Right atrium auricular region (tissue), 2 donors: ENCODE measurements at places on chromosomes 4 and X. TPM values are rescaled to one million over a fixed set of nuclear protein-coding genes. Genes with fewer than 3 reads are reported as not detected.

GRCh38 chr4:24666316-24666715, 82.0 kb upstream of the DHX15 start:
- no peak for DNase-seq
- no peaks in the 10 kb centered on the region for H3K4me1 ChIP-seq
- H3K4me3 ChIP-seq, result no peak overlapping the region
- no peak overlapping the region for H3K27ac ChIP-seq
- no peaks in the 10 kb centered on the region for H3K36me3 ChIP-seq

DNA sequence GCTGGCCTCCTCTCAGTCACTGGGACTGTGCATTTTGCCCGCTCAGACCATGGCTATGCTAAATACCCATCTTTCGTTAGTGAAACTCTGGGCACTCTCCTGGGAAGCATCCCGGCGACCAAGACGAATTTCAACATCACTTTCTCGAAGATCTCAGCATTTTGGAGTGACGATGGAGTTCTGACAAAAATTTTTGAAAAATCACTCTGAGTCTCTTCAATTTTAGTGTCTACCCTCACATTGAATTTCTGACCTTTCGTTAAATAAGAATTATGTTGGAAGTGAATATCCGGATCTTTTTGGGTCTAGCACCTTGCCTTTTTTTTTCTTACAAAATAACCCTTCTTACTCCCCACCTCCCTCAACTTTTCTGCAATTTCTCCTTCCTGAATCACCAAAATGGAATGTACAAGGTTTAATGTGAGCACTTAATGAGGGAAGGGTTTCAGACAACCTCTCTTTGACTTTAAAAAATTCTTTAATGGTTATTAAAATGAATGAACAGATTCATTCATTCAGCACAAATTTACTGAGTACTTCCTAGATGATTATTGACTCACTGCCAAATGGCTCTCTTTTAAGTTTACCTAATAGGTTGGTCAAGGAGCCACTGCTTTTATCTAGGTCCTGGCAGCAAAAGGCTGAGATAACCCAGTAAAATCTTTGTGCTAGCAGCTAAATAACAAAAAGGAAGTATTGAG, 746 bp upstream of the AADAT start:
- no peaks in the 10 kb centered on the region for H3K27me3 ChIP-seq
- H3K4me3 ChIP-seq, result peak overlapping the region; percentile 55
- H3K4me1 ChIP-seq, result no peaks in the 10 kb centered on the region
- no peak overlapping the region for H3K27ac ChIP-seq
- DNase-seq, result no peak
- H3K36me3 ChIP-seq, result no peaks in the 10 kb centered on the region

- H3K27me3 ChIP-seq, result no peaks in the 10 kb centered on the region
- H3K27ac ChIP-seq, result no peak overlapping the region
- no peak overlapping the region for H3K4me3 ChIP-seq
- H3K4me1 ChIP-seq, result no peaks in the 10 kb centered on the region
- no peaks in the 10 kb centered on the region for H3K36me3 ChIP-seq
These were observed 154.2 kb downstream of the AMELX start for GRCh38 chrX:11447418-11447817.

F8A2 gene
- not detected for total RNA-seq

CCKAR gene
- not detected for total RNA-seq

DNA sequence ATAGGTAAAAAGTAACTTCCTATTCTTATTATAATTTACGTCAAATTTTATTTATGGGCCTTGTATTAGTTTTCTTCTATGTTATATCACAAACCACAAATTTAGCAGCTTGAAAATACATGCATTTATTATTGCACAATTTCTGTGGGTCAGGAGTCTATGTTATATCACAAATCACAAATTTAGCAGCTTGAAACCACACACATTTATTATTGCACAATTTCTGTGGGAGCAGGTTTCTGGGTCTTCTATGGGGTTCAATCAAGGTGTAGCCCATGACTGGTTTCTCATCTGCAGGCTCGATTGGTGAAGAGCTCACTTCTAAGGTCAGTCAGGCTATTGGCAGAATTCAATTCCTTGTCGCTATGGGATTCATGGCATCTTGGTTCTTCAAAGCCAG, 332.7 kb upstream of the HAND2 start:
- H3K27ac ChIP-seq, result no peak overlapping the region
- no peak overlapping the region for H3K4me3 ChIP-seq
- H3K36me3 ChIP-seq, result no peaks in the 10 kb centered on the region
- no peaks in the 10 kb centered on the region for H3K4me1 ChIP-seq

- H3K27ac ChIP-seq, result no peak overlapping the region
- H3K36me3 ChIP-seq, result no peaks in the 10 kb centered on the region
- H3K4me1 ChIP-seq, result no peaks in the 10 kb centered on the region
These were observed 1.5 kb upstream of the DIPK2B start for GRCh38 chrX:45202171-45202570.

RS1 gene
- not detected for total RNA-seq

LRP2BP gene
- total RNA-seq, result 1.3 TPM

- H3K27ac ChIP-seq, result no peak overlapping the region
- DNase-seq, result no peak
- H3K27me3 ChIP-seq, result no peaks in the 10 kb centered on the region
- H3K4me3 ChIP-seq, result no peak overlapping the region
These were observed 45.1 kb upstream of the HSD17B10 start for GRCh38 chrX:53479301-53479700.

DNA sequence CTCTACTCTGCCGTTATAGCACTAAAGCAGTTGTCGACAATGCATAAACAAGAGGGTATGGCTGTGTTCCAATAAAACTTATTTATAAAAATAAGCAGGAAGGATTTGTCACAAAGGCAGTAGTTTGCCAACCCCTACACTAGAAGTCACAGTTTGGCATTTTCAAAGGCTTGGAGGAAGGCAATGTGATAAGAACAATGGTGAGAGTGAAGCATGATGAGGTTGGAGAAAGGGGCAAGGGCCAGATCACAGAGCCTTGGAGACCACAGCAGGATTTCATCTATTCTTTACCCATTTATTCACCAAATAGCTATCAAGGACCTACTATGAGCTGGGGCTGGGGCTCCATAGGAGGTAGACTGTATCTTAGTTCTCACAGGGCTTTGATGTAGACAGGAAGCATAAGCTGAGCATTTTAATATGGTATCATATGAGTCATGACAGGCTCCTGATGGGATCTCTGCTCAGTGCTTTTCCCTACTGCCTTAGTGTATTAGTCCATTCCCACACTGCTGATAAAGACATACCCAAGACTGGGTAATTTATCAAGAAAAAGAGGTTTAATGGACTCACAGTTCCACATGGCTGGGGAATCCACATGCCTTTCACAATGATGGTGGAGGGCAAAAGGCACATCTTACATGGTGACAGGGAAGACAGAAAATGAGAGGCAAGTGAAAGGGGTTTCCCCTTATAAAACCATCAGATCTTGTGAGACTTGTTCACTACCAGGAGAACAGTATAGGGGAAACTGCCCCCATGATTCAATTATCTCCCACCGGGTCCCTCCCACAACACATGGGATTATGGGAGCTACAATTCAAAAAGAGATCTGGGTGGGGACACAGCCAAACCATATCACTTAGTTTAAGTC, 58.9 kb downstream of the PPM1K start:
- no peak for DNase-seq
- no peaks in the 10 kb centered on the region for H3K4me1 ChIP-seq
- H3K27me3 ChIP-seq, result no peaks in the 10 kb centered on the region
- H3K27ac ChIP-seq, result no peak overlapping the region
- no peaks in the 10 kb centered on the region for H3K36me3 ChIP-seq
- no peak overlapping the region for H3K4me3 ChIP-seq

MMRN1 gene
- 6.9 TPM for total RNA-seq

GRCh38 chrX:131136776-131137175, 78.6 kb downstream of the ARHGAP36 start:
- no peaks in the 10 kb centered on the region for H3K27me3 ChIP-seq
- DNase-seq, result no peak
- no peak overlapping the region for H3K4me3 ChIP-seq
- H3K27ac ChIP-seq, result no peak overlapping the region
- no peaks in the 10 kb centered on the region for H3K4me1 ChIP-seq

DNA sequence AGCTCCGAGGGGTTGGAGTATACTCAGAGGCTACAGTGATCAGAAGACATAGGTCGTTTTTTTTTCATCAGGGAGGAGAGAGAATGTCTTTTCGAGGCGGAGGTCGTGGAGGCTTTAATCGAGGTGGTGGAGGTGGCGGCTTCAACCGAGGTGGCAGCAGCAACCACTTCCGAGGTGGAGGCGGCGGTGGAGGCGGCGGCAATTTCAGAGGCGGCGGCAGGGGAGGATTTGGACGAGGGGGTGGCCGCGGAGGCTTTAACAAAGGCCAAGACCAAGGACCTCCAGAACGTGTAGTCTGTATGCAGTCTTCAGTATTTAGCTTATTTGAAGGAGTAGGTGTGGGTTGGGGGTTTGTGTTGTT, 500 bp downstream of the GAR1 start:
- no peak for DNase-seq
- peak overlapping the region; percentile 84 for H3K27ac ChIP-seq
- peaks cover 13% of the 10 kb centered on the region for H3K36me3 ChIP-seq
- H3K4me1 ChIP-seq, result peaks cover 14% of the 10 kb centered on the region

DNA sequence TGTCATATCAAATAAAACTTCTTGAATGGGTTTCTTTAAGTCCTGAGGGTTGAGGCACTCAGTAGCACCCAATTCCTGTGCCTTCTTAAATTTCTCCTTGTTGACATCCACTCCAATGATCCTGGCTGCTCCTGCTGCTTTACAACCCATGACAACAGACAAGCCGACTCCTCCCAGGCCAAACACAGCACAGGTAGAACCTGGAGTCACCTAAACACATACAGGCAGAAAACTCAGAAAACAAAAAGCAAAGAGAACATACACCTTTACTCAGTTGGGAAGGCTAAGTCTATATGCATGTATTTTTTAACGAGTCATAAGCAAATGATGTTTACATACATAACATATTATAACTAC, 10.3 kb downstream of the ADH6 start:
- DNase-seq, result no peak
- no peak overlapping the region for H3K4me3 ChIP-seq
- H3K4me1 ChIP-seq, result no peaks in the 10 kb centered on the region

DNA sequence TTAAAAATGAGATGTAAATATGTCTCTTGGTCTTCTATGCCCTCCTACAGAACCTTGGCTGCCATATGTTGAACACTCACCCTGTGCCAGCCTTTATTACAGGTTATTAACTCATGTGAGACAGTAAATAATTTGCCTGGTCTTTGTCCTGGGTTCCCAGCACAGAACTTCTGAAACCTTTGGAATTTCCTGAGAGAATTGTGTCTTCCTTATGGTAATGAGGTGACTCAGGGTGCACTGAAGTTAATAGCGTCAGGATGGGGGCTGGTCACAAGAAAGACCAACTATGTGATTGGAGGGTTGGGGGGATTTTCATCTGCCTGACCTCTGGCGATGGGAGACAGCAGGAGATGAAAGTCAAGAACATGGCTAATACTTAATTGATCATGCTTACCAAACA, 289.8 kb upstream of the STS start:
- no peak for DNase-seq
- no peak overlapping the region for H3K27ac ChIP-seq
- H3K27me3 ChIP-seq, result no peaks in the 10 kb centered on the region
- no peaks in the 10 kb centered on the region for H3K4me1 ChIP-seq

DNA sequence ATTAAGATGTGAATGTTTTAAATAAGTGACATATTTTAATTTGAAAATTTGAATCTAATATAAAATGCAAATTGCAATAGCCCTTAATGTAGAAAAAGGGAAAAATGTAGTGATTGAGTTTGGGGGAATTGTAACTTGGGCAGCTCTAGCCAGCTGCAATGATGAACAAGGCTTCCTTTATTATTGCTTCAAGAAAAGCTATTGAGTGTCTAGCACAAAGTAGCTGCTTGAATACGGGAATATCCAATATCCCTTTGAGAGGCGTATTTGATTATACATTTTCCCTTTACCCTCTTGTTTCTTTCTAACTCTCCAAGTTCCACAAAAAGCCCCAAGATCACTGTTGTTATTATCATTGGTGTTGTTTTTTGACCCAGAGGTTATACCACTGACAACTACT, 21.8 kb downstream of the IL1RAPL1 start:
- H3K4me1 ChIP-seq, result no peaks in the 10 kb centered on the region
- DNase-seq, result no peak
- no peak overlapping the region for H3K4me3 ChIP-seq

DNA sequence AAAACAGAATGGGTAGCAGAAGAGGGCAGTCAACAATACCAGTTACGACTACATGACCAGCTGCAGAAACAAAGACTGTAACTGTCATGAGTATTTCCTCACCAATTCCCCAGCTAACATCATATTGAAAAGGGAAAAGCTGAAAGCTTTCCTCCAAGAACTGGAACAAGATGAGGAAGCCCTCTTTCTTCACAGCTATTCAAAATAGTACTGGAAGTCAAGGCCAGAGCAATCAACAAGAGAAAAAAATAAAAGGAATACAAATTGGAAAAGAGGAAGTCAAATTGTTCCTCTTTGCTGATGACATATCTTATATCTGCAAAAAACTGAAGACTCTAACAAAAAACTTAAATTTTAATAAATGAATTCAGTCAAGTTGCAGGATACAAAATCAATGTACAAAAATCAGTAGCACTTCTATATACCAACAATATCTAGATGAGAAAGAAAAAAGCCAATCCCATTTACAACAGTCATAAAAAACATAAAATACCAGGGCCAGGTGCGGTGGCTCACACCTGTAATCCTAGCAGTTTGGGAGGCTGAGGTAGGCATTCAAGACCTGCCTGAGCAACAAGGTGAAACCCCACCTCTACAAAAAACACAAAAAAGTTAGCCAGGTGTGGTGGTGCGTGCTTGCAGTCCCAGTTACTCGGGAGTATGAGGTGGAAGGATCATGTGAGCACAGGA, 125.4 kb downstream of the ATP8A1 start:
- no peak overlapping the region for H3K27ac ChIP-seq
- no peaks in the 10 kb centered on the region for H3K4me1 ChIP-seq
- H3K4me3 ChIP-seq, result no peak overlapping the region
- DNase-seq, result no peak

ASMT gene
- not detected for total RNA-seq

DNA sequence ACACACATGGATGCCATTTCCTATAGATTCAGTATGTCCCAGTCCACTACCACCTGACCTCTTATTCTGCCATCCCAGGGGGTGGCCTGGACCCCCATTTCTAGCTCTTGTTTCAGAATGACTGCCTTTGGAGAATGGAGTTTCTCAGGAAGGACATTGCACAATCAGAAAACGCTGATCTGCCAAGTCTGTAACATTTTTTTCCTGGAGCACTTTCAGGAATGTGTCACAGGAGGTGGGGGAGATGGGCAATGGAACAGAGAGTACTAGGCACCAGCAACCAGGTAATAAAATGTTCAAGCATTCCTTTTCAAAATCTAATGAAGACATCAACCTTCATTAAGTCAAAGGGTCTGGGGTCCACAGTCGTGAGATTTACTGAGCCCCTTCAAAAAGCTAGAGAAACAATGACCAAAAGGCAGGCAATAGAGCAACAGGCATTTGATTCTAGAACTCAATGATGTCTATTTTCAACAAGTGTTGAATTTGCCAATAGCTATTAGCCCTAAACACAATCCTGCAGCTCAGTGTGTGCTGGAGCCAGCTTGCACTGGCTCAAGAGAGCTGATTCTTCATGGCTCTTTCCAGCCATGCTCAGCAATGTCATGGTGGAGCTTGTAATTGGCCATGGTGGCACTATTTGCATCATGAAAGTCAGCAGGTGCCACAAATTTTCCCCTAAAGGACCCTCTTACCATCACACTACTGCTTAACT, 87.1 kb downstream of the KDR start:
- H3K36me3 ChIP-seq, result no peaks in the 10 kb centered on the region
- H3K4me3 ChIP-seq, result no peak overlapping the region
- no peaks in the 10 kb centered on the region for H3K27me3 ChIP-seq
- DNase-seq, result peak; percentile 66
